Stimulated activated CD8-positive, alpha-beta memory T cell treated with anti-CD3 and anti-CD28 coated beads, Interleukin-7, amount 100 ng/mL, for 24 hours (primary cell): ENCODE measurements at places on chromosomes 2 and 18.

DNA sequence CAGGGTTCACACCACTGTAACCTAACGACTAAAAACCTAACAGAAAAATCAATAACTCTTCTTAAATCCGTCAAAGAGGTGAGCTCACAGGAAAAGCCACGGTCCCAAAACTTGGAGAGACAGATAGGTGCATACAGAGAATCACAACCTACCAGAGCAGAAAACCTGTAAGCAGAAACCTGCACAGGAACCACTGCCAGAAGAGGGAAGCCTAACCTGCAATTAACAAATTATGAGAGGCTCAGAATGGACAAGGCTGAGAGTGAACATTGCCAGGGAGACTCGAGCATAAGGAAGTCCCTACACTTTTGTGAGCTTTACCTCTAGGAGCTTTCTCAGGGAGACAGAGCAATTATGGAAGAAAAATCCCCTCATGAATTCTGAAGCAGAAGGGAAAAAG lies 156.2 kb upstream of the NETO1 start:
- no peak for DNase-seq

- no peak for DNase-seq
These were observed 134.6 kb downstream of the UXS1 start for GRCh38 chr2:106059416-106060065.

GRCh38 chr2:32237488-32237887 lies 27.2 kb downstream of the NLRC4 start:
- DNase-seq = no peak

- no peak for DNase-seq
These were observed 24.2 kb upstream of the EFEMP1 start for GRCh38 chr2:55947752-55948151.

- no peak for DNase-seq
These were observed 12.4 kb downstream of the SH2D6 start for GRCh38 chr2:85430752-85431569.

- no peak for DNase-seq
These were observed 15.2 kb downstream of the POLI start for GRCh38 chr18:54284535-54284934.
